ENCODE measurements at places on chromosomes 4 and X. TPM values are rescaled to one million over a fixed set of nuclear protein-coding genes. Genes with fewer than 3 reads are reported as not detected.

DNA sequence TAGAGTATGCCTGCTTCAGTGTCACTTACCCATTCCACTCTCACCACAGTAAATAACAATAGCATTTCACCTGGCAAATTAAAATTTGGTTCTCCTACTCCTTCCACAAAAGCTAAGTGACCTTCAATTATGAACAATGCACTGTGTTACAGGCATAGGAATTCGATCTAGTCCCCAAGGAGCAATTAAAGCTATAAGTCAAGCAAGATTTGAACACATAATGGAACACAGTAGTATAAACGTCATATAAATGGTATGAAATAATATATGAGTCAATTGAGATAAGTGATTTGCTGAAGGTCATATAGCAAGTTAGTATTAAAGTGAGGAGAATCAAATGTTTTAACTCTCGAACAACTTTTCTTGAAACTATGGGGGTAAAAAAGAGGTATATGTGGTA, 65.8 kb downstream of the ARAP2 start:
- no peak for DNase-seq

DNA sequence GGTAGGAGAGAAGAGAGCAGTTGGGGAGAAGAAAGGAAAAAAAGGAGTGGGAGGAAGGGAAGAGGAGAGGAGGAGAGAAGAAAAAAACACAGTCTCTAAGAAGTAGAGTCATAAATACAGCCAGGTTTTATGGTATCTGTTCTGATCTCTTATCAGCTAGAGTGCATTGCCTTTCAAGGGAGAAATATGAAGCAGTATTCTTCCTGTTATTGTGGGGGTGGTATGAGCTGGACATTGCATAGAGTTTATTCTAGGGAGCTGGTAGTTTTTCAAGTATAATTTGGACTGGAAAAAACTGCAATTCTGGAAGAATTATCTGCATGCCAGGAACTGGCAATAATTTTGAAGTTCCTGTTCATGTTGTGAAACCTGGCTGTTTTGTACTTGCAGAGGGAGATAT, 54.9 kb upstream of the TAB3 start:
- no peak for DNase-seq

GRCh38 chr4:94959307-94959706, 201.6 kb downstream of the BMPR1B start:
- DNase-seq, result no peak

Gene TMEM156
- polyA plus RNA-seq, result 1.7 TPM

DNA sequence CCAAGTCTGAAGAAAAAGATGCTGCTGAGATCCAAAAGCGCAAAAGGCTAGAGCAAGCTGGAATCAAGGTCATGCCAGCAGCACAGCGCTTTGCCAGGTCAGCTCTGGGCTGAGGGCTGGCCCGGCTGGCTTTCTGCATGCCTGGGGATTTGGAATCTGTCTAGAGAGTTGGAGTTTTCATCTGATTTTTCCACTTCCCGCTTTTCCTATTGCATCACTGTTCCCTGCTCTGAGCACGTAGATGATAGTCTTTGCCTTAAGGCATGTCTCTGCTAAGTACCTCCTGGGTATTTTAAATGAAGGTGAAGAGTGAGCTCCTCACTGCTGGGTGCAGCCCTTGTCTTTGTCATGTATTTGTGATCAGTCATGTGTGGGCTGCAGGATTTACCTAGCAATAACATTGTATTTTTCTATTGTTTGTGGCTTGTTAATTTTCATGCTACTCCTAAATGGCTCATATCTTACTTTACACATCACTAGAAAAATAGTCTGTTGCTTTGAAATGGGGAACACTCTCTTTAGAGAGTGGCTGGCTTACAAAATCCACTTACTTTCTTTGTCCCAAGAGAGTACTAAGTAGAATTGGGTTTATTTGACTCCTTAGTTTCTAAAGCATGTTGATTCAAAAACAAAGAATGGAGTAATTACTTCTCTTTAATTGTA, 82.8 kb downstream of the LIMCH1 start:
- no peak for DNase-seq

Gene REPS2
- polyA plus RNA-seq, result 3.7 TPM

DNA sequence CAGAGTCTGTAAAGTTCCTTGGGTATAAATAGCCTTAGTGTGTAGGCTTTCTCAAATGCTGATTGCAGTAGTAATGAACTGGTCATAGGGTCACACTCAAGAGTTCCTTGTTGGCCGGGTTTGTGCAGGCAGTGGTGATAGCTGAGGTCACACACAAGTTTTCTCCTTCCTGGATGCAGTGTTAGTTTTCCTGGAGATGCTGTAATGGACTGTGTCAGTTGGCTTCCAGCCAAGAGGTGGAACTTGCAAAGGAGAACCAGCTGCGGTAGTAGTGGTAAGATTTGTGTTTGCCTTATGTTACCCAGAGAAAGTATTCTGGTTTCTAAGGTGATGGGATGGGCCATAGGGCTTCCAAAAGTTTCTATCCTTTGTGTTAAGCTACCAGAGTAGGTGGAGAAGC, 409.8 kb upstream of the FRG1 start:
- peak; percentile 5 for DNase-seq

GRCh38 chrX:30495468-30495867, 82.1 kb downstream of the TASL start:
- no peak for DNase-seq

Gene RASGEF1B
- polyA plus RNA-seq, result 30.6 TPM

Gene PASD1
- polyA plus RNA-seq, result not detected

Gene SH3TC1
- 21.1 TPM for polyA plus RNA-seq

- DNase-seq, result no peak
Observed at GRCh38 chrX:108485960-108486359, 46.3 kb downstream of the COL4A5 start.

DNA sequence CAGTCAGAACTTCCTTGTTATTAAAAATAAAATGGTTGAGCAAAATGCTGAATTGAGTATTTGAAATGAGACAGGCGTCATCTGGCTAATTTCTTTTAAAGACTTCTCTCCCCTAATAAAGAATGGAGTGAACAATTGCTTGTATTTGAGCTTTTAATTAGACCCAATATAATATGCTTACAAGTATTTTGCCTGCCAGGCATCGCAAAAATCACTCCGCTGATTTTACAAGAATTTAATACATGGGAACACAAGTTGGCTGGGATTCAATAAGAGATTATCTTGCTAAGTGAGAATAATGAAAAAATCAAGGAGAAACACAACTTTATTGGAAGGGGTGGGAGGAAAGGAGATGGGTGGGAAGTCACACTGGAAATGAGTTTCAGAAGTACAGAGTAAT, 52.3 kb downstream of the KLF3 start:
- DNase-seq, result no peak

GRCh38 chrX:72097098-72097497, 34.6 kb downstream of the RTL5 start:
- no peak for DNase-seq

GRCh38 chr4:54473798-54474197, 184.0 kb upstream of the KIT start:
- DNase-seq, result no peak

Gene AKAP14
- polyA plus RNA-seq, result 0.40 TPM

- DNase-seq, result no peak
Observed at GRCh38 chr4:10048941-10049697, 27.8 kb upstream of the SLC2A9 start.

GRCh38 chr4:4843635-4844291, 15.7 kb upstream of the MSX1 start:
- no peak for DNase-seq

Gene ASIC5
- 4.0 TPM for polyA plus RNA-seq

- DNase-seq, result peak; percentile 7
Observed at GRCh38 chrX:107894038-107894437, 68.4 kb downstream of the MID2 start.

GRCh38 chr4:2931512-2932301, 31.5 kb downstream of the NOP14 start:
- no peak for DNase-seq

- no peak for DNase-seq
Observed at GRCh38 chr4:124879195-124879594, 166.7 kb upstream of the ANKRD50 start.

- peak; percentile 51 for DNase-seq
Observed at GRCh38 chrX:119236623-119237561, 807 bp downstream of the PGRMC1 start.

Gene MSANTD1
- polyA plus RNA-seq, result 1.0 TPM

DNA sequence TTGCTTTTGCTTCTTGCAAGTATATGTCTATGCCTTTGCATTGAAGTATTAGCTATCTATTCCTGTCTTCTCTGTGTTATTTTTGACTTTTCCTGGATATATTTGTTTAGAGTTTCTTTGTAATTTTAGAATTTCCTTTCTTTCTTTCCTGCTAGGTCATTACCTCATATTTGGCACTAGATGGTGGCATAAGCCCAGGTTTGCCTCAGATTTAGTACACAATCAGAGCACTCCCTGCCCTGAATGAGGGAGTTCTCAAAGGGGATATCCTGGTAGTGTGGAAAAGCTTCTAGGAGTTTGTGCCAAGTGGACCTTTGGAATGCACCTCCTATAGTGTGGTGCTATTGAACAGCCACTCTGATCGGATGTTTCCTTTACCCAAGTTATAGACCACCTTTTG, 181.6 kb downstream of the UGT8 start:
- DNase-seq, result no peak

- no peak for DNase-seq
Observed at GRCh38 chr4:125492957-125493356, 178.2 kb downstream of the FAT4 start.

DNA sequence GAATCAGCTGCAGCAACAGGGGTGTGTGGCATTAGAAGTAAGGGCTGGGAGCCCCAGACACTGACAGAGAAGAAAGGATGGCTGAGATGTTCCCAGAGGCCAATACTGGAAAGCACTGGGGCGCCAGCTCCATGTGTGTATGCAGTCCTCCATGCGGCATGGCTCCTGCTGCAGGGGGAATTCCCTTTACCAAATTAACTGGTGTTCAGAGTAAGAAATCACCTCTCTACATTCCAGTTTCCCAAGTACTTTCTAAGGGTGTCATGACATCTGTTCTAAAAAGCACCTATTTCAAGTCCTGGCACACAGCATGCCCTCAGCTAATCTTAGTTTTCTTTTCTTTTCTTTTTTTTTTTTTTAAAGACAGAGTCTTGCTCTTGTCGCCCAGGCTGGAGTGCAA, 98.0 kb downstream of the MAML3 start:
- no peak for DNase-seq

DNA sequence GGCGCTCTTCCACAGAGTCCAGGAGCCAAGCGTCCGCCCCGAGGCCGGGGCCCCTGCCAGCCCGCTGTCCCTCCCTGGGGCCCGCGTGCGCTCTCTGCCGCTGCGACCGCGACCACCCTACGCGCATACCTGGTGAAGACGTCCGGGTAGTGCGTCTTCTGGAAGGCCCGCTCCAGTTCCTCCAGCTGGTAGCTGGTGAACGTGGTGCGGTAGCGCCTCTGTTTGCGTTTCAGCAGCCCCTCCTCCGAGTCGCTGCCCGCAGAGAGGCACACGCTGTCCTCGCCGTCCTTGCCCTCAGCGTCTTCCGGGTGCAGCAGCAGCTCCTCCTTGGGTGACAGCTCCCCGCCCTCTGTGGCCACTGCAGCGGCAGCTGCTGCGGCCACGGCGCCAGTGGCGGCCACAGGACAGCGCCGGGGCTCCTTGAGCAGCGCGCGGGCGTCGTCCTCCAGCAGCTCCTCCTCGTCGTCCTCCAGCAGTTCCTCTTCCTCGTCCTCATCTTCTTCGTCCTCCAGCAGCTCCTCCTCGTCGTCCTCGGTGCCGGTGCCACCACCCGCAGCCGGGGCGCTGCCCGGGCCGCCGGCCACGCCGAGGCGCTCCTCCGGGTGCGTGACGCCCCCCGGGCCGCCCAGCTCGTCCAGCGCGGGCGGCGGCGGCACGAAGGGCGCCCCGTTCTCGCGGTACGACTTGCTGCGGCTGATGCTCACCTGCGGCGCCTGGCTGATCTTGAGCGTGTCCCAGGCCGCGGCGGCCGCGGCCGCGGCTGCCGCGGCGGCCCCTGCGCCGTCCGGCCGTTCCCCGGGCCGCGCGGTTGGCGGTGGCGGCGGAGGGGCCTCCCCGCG, 2.8 kb downstream of the ARX start:
- no peak for DNase-seq

Gene ETNPPL
- 0.06 TPM for polyA plus RNA-seq

Gene SOD3
- 5.3 TPM for polyA plus RNA-seq

Gene PLXNB3
- polyA plus RNA-seq, result 5.0 TPM

Data from large intestine (tissue), 12 donors.